ENCODE measurements at places on chromosomes 6 and 20.

GRCh38 chr20:9348747-9349146, 165.6 kb upstream of the LAMP5 start:
- DNase-seq: no peak

DNA sequence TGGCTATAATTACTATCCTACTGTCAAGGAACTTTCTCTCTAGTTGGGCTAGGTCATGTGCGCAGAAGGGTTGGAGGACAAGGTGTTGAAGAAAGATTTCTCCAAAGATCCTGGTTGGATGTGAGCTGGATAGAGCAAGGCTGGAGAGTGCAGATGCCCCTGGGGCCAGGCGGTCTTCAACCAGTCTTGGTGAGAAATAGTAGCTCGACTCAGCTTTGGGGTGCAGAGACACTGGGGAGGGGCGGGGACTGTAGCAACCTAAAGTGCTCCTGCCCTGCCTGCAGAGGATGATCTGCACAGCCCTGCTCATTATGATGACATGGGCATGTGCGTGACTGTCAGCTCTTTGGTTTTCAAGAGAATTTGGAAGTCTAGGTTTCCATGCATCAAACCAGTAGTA, 35.9 kb downstream of the PHACTR3 start:
- no peak for DNase-seq

- no peak for DNase-seq
Measured at GRCh38 chr20:8005033-8005432, 14.5 kb downstream of the TMX4 start.

GRCh38 chr20:49156481-49156880, 31.7 kb downstream of the STAU1 start:
- DNase-seq: no peak

DNA sequence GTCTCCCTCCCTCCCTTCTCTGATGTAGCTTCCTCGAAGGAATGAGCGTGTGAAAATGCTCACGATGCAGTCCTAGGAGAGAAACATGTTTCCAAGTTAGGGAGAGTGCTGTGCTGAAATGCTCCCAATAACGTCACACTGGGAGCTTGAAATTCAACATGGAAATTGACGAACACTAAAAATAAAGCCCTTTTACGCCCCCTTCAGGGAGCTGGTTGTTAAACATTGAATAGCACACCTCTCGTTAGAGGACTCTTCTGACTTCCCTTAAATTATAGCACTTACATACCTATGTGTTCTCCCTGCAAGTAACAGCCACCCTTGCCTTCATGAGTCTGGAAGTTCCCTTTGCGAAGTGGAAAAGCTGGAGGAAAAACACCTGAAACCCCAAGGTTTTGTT, 88.6 kb downstream of the BFSP1 start:
- DNase-seq: no peak

DNA sequence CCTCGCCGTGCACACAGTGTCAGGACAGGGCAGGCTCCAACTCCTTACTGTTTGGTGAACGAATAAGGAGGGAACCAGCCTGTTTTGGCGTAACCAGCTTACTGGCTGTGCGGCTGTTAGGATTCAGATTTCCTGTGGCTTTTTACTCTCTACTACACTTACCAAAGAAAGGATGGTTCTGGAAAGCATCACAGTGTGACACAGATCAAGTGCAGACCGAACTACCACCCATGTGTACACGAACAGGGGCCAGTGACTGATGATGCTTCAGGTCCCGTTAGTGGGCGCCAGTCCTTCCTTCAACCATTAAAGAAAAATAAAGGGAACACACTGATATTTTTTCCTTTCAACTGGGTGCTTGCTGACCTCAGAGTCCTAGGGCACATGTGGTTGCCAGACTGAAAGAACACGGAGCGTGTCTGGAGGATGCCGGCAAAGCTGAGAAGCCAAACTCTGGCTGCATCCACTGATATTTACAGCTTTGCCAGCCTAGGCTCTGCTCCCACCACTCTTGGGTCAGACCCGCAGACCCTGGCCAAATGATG, 352.3 kb upstream of the AGPAT4 start:
- DNase-seq: no peak

Data from fibroblast of skin of right biceps (primary cell).